ENCODE measurements at places on chromosomes 2 and 18.

GRCh38 chr2:29238497-29238896 lies 123.3 kb downstream of the CLIP4 start:
- DNase-seq, result no peak

- DNase-seq, result no peak
These were observed 63.4 kb downstream of the EMX1 start for GRCh38 chr2:72980535-72981217.

GRCh38 chr2:31235504-31235902 lies 1.6 kb downstream of the EHD3 start:
- no peak for DNase-seq

DNA sequence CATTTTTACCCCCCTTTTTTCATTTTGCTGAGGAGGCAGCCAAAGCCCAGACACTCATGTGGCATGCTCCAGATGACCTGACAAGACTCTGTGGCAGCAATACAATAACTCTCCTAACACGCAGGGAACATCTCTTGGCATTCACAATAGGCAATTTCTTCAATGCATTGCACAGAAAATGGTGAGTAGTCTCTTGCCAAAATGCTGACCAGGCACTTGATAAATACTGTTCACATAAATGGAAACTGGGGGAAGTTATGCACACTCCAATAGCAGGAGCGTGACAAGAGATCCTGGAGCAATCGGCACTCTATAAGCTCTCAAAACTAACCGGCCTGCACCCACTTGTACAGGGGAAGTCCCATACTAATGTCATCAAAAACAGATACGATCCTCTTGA lies 66.3 kb downstream of the NBAS start:
- no peak for DNase-seq

GRCh38 chr2:233676046-233676445 lies 4.3 kb downstream of the UGT1A9 start:
- no peak for DNase-seq

GRCh38 chr2:127479866-127480743 lies 46.2 kb downstream of the IWS1 start:
- no peak for DNase-seq

DNA sequence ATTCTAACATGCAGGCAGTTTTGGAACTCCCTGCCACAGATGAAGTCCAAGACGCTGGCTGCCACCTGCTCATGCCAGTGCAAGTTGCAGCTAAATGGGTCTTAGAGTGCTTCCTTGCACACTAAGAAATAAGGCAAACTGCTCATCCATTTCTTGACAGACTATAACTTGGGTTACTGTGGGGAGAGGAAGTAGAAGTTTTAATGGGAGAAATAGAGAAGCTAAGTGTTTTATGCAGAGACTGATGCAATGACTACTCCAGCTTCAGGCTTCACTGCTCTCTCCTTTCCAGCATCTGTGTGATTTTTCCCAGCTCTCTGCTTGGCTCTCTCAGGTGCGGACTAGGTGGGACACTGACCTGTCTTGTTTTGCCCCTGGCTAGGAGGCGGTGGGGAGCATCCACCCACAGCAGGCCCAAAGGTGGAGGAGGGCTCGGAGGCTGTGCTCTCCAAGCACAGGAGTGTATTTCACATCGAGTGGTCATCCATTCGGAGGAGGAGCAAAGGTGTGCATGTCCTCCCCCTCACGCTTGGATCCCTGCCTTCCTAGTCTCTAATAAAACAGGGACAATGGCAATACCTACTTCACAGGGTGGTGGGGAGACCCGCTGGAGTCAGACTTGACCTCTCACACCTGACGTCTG lies 48.2 kb downstream of the SLC14A2 start:
- no peak for DNase-seq

- DNase-seq, result no peak
These were observed 1.6 kb upstream of the RIOK3 start for GRCh38 chr18:23451491-23451890.

All from heart left ventricle (tissue), 16 donors.